ENCODE measurements at places on chromosomes 1 and 21.
A peak's percentile ranks its signal among the peaks of the same experiment; 100 is the strongest.

- no peak for DNase-seq
Measured at GRCh38 chr1:54110996-54111395, 41.8 kb downstream of the CDCP2 start.

GRCh38 chr1:176462674-176463378 lies at the start of gene PAPPA2:
Gene PAPPA2 (plus strand): TSS chr1:176463175. CDS start chr1:176556323, 93,148 bp downstream.
- no peak for DNase-seq

DNA sequence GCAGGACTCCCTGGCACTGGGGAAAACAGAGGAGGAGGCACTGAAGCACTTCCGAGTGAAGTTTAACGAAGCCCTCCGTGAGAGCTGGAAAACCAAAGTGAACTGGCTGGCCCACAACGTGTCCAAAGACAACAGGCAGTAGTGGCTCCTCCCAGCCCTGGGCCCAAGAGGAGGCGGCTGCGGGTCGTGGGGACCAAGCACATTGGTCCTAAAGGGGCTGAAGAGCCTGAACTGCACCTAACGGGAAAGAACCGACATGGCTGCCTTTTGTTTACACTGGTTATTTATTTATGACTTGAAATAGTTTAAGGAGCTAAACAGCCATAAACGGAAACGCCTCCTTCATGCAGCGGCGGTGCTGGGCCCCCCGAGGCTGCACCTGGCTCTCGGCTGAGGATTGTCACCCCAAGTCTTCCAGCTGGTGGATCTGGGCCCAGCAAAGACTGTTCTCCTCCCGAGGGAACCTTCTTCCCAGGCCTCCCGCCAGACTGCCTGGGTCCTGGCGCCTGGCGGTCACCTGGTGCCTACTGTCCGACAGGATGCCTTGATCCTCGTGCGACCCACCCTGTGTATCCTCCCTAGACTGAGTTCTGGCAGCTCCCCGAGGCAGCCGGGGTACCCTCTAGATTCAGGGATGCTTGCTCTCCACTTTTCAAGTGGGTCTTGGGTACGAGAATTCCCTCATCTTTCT lies 75.5 kb downstream of the PIK3CD start:
- DNase-seq = no peak

DNA sequence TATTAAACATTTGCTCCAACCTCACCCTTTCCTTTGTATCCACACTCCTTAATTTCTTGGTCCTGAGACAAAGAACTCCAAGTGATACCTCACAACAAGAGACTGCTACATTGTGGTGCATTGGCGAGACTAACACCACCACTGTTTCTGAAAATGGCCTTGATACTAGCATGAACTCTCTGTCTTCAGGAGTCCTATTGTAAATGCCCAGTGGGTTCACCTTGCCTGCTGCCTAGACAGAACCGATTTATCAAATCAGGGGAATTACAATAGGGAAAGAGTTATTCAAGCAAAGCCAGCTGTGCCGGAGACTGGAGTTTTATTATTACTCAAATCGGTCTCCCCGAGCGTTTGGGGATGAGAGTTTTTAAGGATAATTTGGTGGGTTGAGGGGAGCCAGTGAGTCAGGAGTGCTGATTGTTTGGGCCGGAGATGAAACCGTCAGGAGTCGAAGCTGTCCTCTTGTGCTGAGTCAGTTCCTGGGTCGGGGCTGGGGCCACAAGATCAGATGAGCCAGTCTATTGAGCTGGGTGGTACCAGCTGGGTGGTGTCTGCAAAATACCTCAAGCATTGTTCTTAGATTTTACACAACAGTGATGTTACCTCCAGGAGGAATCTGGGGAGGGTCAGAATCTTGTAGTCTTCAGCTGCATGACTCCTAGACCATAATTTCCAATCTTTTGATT lies 83.1 kb downstream of the DESI2 start:
- DNase-seq = no peak

DNA sequence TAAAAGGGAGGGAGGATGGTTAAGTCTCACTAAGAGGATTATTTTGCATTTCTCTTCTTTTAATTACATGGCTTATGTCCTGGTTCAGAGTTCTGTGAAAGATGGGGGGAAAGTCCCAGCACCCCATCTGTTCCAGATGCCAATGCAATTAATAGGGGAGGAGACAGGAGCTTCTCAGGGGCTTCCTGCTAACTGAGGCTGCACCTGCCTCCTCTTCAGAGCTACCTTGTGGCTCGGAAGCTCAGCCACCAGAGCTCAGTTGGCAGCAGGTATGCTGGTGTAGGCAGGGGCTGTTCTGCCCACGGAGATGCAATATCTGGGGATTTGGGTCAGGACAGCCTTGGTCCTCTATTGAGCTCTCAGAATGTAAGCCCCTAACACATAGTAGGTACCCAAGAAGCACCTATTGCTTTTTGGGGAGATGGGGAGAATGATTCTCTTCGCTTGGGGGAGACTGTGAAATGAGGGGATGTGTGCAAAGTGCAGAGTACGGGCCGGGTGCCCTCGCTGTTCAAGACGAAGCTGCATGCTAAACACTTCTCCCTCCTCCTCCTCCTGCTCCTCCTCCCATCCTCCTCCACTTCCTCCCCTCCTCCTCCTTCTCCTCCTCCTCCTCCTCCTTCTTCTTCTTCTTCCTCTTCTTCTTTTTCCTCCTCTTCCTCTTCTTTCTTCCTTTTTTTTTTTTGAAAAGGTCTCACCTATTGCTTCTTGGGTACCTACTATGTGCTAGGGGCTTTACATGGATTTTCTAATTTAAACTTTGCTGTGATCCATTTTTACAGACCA lies 279.0 kb downstream of the PTPRU start:
- no peak for DNase-seq

- peak; percentile 8 for DNase-seq
Measured at GRCh38 chr1:87325982-87326738, 2.5 kb upstream of the LMO4 start.

DNA sequence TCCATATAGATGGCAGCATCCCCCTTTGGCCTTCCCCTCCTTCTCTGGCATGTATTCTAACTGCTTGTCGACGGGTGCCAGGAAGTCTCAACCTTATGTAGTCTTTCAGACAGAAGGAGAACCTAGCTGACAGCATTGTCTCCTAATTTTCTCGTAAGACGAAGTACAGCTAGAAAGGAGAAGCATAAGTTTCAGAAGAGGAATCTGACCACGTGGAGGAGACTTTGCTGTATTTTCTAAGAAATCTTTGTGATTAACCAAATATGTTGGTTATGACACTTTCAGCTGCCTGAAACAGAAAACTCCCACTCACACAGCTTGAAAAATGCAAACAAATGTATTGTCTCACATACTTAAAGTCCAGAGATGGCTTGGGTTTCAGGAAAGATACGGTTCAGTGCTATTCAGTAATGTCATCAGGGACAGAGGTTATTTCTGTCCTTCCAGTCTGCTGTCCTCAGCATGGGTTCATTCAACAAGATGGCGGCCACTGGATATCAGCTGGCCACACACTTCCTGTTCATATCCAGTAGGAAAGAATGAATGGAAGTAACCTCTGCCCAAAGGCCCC lies 109.5 kb upstream of the ZNF648 start:
- DNase-seq = no peak

GRCh38 chr1:47682198-47682597 lies 244.4 kb downstream of the FOXD2 start:
- DNase-seq = no peak

DNA sequence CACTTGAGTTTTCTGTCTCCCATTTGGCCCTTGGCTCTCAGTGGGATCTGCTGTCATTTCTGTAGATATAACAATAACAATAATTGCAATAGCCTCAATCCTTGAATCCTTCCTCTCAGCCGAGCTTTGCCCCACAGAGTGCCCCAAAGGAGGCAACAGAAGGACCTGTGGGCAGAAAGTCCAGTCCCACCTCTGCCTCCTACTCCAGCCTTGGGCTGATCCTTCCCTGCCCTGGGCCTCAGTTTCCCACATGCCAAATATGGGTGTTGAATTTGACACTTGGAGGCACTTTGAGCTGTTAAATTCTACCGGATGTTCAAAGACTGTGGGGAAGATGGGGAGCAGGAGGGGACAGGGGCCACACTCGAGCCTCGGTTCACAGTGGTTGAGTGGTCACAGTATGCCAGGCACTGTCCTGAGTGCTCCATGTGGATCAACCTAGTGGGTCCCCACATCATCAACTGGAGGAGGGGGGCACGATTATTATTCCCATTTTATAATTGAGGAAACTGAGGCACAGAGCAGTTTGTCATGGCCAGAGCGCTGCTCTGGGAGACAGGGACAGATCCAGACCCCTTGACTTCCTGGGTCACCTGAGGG lies 307.1 kb downstream of the MATN1 start:
- no peak for DNase-seq

- DNase-seq = no peak
Measured at GRCh38 chr1:211382182-211382713, 55.6 kb downstream of the TRAF5 start.

DNA sequence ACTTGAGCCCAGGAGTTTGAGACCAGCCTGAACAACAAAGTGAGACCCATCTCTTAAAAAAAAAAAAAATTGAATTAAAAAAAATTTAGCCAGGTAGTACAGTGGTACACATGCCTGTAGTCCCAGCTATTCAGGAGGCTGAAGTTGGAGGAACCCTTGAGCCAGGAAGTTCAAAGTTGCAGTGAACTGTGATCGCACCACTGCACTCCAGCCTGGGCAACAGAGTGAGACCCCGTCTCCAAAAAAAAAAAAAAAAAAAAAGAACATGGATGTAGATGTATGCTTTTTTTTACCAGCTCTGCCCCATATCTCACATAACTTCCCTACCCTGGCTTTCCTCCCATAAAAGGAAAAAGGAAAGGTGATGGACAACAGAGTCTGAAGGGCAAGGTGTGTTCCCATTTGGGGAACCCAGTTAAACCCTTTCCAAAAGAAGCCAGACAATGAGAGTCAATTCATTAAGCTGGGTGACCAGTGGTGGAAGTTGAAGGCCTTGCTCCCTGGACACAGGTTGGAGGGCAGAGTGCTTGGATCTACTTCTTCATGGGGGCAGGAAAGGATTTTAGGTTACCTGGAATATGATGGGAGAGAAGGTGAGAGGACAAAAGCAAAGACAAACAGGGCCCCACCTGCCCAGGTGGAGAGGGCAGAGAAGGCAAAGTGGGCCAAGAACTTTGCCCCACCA lies 2.9 kb downstream of the KRTCAP2 start:
- no peak for DNase-seq

DNA sequence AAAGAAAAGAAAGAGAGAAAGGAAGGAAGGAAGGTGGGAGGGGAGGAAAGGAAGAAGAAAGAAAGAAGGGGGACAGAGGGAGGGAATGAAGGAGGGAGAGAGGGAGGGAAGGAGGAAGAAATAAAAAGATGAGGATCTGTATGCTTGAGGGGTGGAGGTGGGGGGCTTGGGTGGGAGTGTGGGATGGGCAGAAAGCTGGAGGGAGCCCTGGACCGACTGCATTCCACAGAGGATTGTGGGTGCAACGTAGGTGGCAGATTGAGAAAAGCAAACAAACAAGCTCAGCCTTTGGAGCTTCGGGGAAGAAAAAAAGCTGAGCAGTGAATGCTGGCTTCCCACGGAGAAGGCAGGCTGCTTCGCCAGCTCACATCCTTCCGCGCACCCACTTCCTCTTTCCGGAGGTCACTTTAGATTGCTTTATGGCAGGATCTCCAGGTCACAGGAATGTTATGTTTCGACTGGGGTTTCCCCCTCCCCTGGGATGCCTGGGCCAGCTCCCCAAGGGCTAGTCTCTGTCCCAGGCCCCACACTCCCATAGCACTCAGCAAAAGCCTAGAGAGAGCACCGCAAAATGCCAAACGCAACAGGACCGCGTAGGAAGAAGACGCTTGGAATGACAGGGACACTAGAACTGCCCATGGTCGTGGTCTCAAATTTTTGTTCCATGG lies 20.7 kb upstream of the LGALS8 start:
- no peak for DNase-seq

GRCh38 chr1:229224308-229224707 lies 46.6 kb upstream of the RAB4A start:
- no peak for DNase-seq

- no peak for DNase-seq
Measured at GRCh38 chr1:166888373-166889111, 12.5 kb upstream of the TADA1 start.

GRCh38 chr1:170096806-170097340 lies 22.4 kb upstream of the KIFAP3 start:
- DNase-seq = no peak

DNA sequence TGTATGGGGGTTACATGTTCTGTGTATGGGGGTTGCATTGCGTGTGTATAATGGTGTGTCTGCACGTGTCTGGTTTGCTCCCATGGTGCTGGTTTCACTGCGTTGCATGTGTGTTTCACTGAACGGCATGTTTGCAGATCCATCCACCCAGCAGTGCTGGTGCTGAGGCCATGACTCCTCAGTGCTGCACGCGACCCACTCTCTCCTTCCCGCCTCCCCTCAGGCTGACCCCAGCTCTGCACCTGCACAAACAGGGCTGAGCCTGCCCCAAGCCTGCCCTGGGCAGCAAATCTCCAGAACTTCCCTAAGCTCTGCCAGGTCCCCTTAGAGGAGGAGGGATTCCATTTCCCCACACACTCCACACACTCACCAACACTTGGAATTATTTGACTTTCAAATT lies 18.7 kb downstream of the ACTRT2 start:
- DNase-seq = no peak

- DNase-seq = no peak
Measured at GRCh38 chr1:56922070-56922469, 43.7 kb downstream of the C8B start.

DNA sequence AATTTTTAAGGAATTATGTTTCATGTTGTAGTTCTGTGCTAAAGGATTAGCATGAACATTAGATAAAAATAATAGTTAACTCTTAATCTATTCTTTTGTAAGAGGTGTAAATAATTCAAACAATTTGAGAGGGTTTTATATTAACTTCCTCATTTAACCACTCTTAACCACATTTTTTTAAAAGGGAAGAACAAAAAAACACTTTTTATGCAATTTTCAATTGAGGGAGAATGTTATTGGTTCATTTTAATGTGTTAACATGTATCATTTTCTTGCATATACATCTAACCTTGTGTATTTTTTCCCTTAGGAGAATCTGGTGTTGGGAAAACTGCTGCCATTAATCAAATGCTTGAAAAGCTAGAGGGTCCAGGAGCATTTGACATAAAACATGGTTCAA lies 169.0 kb downstream of the LBR start:
- DNase-seq = no peak

GRCh38 chr1:59070610-59071009 lies 226.3 kb upstream of the FGGY start:
- DNase-seq = no peak

DNA sequence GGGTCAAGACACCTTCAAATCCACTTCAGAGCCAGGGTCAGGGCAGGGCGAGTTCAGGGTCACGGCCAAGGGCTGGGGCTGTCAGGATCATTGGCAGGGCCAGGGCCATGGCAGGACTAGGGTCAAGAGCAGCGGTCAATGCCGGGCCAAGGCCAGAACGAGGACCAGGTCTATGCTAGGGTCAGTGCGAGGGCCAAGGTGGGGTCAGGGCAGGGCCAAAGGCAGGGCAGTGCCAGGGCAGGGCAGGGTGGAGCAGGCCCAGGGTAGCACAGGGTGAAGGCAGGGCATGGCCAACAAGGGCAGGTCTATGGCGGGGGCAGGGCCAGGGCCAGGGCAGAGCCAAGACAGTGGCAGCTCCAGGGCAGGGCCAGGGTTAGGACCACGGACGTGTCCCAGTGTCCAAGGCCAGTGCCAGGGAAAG lies 154.0 kb downstream of the LIPI start:
- no peak for DNase-seq
